ENCODE measurements at places on chromosomes 11 and 22. TPM values are rescaled to one million over a fixed set of nuclear protein-coding genes. Genes with fewer than 3 reads are reported as not detected.

Gene SESN3
- total RNA-seq, result 0.07 TPM

Gene LUZP2
- not detected for total RNA-seq

Gene APOC3
- not detected for total RNA-seq

Gene TMEM191C
- 1.0 TPM for total RNA-seq

Gene RAC2
- total RNA-seq, result not detected

Gene CELSR1
- total RNA-seq, result 29.1 TPM

Gene CD82
- 7.0 TPM for total RNA-seq

Gene APOBEC3G
- total RNA-seq, result not detected

Gene CNTN5
- not detected for total RNA-seq

Gene ALX4
- 4.0 TPM for total RNA-seq

Gene VPREB3
- not detected for total RNA-seq

Gene RAG2
- total RNA-seq, result not detected

Gene DDX25
- not detected for total RNA-seq

Gene KRTAP5-8
- not detected for total RNA-seq

Gene GPR83
- total RNA-seq, result 0.06 TPM

Gene TRIM49
- total RNA-seq, result not detected

Gene PIWIL4
- 0.20 TPM for total RNA-seq

Gene ZC3H7B
- 25.3 TPM for total RNA-seq

Gene C22orf31
- total RNA-seq, result not detected

Gene MYH9
- total RNA-seq, result 139 TPM

Gene LARGE1
- total RNA-seq, result 2.4 TPM

Gene B4GALNT4
- 13.3 TPM for total RNA-seq

Gene GDPD4
- not detected for total RNA-seq

Gene TEX54
- total RNA-seq, result not detected

Gene TRIM29
- 16.8 TPM for total RNA-seq

Gene HDHD5
- 43.0 TPM for total RNA-seq

Gene MAPK11
- 7.8 TPM for total RNA-seq

Gene SCN3B
- total RNA-seq, result 0.08 TPM

Data from A549 treated with ZK216348 at 1 μM for 4 hours (cell line).